ENCODE measurements at places on chromosomes 5 and 9.

- no peak for DNase-seq
Measured at GRCh38 chr5:81774374-81774773, 23.5 kb upstream of the SSBP2 start.

DNA sequence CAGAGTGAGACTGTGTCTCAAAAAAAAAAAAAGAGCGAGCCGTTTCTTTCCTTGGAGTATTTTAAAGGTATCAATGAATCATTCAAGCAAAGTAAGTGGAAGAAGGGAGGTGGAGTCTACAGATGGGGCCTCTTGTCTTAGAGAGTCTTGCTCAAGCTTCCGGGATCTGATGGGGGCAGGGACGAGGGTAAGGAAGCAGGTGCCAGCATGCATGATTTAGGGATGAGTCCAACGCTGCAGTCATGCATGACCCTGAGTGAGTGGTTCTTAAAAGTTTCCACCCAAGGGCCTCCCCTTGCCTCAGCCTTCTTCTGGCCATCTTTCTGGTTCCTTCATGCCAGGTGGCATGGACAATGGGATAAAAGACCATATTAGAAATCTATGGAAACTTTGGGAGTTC lies 79.6 kb downstream of the MYO10 start:
- DNase-seq, result no peak

- DNase-seq, result no peak
Measured at GRCh38 chr9:136254381-136255165, 9.0 kb upstream of the QSOX2 start.

DNA sequence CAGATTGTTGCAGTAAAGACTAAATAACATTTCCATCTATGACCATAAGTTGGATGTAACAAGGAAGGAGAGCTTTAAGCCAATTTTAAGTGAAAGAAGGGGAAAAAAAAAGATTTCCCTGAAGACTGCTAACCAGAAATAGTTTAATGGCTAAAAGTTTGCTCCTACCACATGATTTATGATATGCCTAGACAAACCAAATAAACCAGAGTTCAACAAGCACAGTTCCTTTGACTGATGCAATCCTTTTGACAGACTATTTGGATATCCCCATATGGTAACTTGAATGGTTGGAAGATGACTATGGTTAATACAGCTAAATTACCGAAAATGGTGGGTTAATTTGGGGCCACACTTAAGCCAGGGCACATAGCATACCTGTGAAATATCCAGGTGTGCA lies 338.5 kb downstream of the CETN3 start:
- DNase-seq, result no peak

GRCh38 chr5:58077966-58078365 lies 381.9 kb downstream of the PLK2 start:
- no peak for DNase-seq

GRCh38 chr5:77282337-77283027 lies 72.0 kb downstream of the PDE8B start:
- DNase-seq, result no peak

DNA sequence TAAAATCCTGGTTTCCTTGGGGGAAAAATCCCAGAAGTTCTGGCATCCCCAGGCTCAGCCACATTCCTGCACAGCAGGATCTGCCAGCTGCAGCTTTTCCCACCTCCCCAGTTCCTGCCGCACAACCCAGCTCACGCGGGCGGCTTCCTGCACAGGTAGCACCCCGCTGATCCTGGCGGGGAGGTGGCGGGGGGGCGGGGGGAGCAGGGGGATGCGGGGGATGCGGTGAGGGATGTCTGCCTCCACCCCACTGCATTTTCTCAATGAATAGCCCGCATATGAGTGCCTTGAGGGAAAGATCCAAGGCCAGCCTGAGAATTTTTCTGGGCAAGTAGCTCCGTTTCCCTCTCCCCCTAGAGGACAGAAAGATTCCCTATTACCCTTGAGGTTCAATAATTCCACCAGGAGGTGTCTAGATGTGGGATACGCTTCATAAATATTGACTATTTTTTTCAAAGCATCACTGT lies 21.1 kb downstream of the GFPT2 start:
- no peak for DNase-seq

DNA sequence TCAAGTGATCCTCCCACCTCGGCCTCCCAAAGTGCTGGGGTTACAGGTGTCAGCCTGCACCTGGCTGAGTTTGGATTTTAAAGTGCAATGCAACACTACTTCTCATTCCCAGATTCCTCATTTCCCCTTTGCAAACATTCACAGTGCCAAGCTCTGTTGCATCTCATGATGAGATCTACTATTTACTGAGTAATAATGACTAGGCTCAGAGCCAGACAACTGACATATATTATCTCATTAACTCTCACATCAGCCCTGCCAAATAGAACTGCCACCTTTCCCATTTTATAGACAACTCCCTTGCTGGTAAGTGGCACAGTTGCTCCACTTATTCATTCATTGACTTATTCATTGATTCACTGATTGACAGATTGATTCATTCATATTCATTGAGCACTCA lies 7.0 kb downstream of the PDE6A start:
- DNase-seq, result no peak

GRCh38 chr5:102719886-102720285 lies 35.2 kb upstream of the PAM start:
- no peak for DNase-seq

DNA sequence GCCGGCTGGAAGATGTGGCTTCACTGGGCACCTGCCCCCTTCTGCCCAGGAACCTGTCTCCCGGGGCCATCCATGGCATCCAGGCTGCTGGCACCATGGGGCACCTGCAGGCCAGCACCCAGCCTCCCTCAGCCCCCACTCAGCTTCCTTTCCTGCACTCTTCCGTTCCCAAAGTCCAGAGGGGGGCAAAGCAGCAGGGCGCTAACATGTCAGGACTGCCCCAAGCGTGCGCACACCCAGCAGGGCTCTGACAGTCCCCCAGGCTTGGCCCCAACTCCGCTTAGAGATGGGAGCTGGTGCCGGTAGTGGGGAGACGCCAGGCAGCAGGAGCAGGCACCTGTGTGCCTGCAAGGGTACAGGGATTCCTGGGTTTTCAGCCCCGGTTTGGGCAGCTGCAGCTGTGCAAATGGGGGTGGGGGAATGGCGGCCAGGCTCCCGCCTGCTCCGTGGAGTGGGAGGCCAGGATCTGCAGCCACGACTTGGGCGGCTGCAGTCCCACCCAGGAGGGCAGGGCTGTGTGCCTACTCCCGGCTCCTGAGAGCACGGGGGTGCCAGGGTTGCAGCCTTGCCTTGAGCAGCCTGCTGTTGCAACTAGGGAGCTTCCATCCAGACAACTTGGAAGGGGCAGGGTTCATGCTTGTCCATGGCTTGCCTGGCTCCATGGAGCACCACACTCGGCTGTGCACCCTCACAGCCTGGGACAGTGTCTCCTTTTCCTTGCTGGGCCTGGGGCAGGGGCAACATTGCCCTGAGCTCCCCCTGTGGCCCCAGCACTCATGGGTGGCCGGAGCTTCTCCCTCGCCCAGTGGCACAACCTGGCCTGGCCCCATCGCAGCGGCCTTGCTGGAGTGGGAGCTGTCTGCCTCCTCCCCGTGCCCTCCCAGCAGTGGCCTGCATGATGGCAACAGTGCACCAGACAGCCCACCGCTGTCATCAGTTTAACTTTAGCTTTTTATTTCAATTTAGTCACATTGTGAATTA lies 561.1 kb downstream of the MTRR start:
- no peak for DNase-seq

GRCh38 chr5:126499853-126500342 lies 76.7 kb downstream of the GRAMD2B start:
- no peak for DNase-seq

GRCh38 chr5:153153086-153153485 lies 337.4 kb upstream of the GRIA1 start:
- no peak for DNase-seq

DNA sequence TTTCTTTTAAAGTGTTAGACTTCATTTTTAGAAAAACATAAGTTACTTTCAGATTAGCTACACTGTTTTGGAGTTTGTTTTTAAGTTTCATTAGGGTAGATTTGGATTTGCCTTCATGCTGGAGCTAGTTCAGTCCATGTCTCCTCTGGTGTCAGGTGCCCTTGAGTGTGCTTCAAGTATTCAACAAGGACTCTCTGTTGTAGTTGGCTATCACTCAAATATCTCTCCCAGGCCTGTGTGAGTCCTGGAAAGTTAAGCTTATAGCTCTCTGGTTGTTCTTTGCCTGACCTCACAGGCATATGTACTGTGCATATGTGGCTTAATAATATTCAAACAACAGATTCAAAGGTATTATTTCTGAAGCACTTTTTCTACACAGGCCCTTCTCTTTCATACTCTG lies 45.4 kb downstream of the PTBP3 start:
- DNase-seq, result no peak

GRCh38 chr5:153617190-153617589 lies 126.7 kb downstream of the GRIA1 start:
- no peak for DNase-seq

GRCh38 chr5:158832096-158832685 lies 267.5 kb downstream of the EBF1 start:
- DNase-seq, result no peak

DNA sequence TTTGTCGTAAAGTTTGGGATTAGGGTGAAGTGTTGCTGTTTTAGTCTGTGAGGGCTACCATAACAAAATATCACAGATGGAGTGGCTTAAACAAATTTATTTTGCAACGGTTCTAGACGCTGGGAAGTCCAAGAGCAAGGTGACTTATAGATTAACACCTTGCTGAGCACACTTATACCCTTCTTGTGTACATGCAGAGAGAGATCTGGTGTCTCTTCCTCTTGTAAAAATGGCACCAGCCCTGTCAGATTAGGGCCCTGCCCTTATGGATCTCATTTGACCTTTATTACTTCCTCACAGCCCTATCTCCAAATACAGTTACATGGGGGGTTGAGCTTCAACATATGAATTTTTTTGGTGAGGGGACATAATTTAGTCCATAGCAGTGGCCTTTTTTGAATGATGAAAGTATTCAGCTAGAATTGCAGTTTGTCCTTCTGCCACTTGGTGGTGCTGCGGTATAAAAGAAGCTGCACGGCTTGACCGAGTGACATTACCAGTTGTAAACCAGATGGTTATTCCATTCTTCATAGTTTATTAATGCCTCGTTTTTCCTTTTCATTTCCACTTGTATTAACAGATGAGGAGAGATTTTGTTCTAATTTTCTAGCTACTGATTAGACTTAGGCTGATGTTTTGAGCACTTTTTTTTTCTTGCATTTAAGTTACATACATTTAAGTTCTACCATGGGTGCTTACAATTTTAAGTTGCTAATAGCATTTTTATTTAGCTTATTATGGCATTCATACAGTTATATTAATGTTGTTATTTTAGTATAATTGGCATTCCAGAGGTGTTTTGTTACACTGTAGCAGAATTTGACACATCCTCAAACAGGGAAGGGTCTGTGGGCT lies 19.4 kb downstream of the DCP2 start:
- peak; percentile 38 for DNase-seq

DNA sequence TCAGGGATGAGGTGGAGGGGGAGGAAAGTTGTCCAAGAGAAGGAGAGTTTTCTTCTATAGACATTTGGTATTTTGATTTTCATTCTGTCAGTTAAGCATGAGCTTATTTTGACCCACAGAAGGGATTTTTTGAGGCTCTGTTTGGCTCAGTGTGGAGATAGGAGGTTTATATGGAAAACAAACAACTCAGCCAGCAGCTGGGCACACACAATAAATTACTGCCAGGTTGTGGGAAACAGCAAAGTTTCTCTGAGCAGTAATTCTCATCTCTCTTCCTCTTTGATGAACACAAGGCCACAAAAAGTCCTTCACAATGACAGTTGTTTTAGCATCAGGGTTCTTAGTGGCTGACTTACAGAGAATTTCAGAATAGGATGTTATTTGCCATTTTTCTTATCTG lies 486.1 kb downstream of the KDM4C start:
- no peak for DNase-seq

- no peak for DNase-seq
Measured at GRCh38 chr9:95752129-95752731, 123.3 kb upstream of the ERCC6L2 start.

DNA sequence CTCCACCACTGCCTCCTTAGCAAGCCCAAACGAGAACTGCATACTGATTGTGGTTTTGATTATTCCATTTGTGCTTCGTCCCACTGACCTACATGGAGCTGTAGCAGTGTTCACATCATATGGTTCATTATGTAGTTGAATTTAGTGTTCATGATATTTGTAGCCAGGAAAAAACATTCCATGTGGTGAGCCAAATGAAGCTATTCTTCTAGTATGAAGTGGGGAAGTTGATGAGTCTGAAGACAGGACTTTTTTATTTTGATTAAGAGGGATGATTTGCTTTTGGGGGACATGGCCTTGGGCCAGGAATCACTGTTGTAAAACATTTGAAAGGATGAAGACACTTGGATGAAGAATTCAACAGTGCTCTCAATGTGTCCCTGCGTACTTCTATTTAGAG lies 192.9 kb upstream of the SLC27A6 start:
- no peak for DNase-seq

DNA sequence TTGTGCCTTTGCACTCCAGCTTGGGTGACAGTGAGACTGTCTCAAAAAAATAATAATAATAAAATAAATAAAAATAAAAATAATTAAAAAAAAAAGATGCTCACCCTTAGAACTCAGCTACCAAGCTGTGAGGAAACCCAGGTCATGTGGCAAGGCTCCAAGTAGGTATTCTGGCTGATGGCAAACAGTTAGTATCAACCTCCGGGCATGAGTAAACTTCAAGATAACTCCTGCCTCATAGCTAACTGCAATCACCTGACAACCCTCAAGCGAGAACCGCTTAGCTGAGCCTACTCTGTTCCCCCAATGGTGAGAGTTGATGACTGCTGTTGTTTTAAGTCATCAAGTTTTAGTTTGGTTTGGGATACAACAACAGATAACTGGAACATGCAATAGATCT lies 6.1 kb upstream of the SLC44A1 start:
- no peak for DNase-seq

DNA sequence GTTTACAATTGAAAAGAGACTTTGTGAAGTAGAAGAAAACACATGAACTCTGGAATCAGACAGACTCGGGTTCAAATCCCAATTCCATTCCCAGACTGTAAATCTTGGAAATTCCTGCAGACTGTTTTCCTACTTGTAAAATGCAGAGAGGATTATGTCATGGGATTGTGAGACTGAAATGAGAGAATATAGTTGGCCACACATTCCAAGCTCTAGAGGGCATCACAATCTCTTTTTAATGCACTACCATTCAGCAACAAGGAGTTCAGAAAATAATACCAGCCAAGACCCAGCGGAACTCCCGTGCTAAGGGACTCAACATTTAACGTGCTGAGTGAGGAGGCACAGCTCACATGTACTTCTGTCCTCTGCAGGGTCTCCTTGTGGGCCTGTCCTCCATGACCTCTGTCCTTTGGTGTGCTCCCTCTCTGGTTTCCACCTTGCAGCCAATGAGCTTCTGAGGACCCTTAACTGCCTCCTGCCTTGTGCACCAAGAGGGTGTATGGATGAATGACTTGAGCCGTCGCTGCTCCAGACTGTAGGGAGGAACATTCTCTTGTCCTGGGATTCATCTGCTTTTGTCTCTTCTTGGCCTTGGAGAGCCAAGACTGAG lies 263.5 kb downstream of the NTRK2 start:
- DNase-seq, result no peak
